ENCODE measurements at places on chromosomes 3 and 15.

- DNase-seq = no peak
Measured at GRCh38 chr3:88150371-88150770, 612 bp downstream of the C3orf38 start.

DNA sequence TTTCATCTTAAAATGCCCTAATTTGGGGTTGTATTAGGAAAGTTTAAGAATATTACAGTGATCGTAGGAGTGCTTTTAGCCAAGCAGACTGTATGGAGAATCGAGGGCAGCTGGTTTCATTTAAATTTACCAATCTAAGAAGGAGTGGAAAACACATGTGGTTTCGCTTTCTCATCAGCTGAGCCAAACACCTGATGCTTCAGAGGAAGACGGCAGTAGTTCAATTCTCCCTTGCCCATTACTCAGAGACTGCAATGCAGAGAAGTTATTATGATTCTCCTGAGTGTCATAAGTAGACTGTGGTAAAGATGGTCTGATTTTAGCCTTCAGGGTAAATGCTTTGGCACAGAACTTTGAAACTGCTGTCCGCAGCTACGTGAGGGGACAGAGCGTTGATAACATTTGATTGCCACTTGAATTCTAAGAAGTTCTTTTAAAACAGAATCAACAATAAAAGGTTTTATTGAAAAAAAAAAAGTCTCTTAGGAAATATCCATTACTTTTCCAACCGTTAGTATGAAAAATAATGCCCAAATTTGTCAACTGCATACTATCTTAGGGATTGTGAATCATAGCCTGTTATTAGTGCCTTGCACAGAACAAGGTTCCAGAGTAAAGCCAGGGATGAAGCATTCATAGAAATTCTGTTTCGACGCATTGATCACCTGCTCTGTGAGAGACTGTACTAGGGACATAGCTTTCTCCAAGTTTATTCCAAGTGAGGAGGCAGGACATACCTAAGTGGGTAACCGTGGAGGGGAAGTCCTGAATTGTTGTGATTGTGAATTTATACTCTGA, 25.6 kb downstream of the LYSMD4 start:
- DNase-seq = no peak

DNA sequence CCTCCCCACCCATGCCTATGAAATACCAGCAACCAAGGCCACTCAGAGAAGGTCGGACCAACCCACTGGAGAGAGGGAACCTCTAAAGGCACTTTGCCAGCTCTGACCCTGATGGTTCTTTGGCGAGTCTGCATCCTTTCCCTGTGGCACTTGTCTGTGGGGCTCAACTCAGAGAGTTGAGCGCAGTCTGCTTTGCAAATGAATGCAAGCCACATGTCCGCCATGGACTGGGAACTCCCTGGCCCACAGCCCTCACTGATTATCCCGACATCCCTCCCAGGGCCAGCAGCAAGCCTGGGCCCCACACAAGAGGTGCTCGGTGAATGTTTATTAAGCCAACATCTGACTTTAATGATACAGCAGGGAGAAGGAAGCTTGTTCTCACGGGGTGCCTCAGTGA, 55.5 kb upstream of the HES1 start:
- no peak for DNase-seq

- DNase-seq = no peak
Measured at GRCh38 chr3:170090601-170090981, 52.8 kb downstream of the GPR160 start.

DNA sequence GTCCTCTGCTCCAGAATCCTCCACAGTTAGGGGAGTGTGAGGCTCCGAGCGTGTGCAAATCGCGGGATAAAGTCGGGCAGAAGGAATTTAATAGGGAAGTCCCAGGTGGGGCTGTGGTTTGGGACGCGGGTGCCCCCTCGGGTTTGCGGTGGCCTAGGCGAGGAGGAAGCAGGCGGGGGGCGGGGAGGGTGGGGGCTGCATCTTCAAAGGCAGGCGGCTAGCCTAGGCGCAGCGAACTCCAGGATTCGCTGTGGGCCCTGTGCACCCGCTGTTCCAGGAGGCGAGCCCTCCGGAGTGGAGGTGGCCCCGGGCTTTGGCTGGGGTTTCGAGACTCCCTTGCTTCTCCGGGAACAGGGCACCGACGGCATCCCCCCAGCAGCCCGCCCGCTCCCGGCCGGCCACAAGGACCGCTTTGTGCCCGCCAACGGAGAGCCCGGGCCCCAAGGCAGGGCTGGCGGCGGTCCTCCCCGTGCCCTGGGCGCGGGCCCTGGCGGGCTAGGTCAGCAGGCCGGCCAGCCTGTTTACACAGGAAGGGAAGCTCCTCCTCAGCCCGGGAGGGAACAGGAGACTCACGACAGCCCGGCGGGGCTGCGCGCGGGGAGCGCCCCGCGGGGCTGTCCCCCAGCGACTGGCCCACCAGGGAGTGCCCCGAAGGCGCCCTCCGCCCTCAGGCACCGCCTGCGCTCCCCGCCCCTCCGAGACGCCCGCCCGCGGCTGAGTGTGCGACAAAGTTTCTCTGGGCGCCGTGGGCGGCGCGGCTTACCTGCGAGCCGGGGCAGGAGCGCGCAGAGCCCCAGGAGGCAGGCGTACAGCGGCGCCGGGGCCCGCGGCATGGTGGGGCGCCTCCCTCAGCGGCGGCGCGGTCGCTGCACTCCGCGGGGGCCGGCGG, 753 bp downstream of the ITGB5 start:
- DNase-seq = peak; percentile 64

GRCh38 chr3:13873818-13874217, 6.1 kb downstream of the WNT7A start:
- no peak for DNase-seq

- no peak for DNase-seq
Measured at GRCh38 chr3:82824491-82824890, 1063.0 kb upstream of the GBE1 start.

DNA sequence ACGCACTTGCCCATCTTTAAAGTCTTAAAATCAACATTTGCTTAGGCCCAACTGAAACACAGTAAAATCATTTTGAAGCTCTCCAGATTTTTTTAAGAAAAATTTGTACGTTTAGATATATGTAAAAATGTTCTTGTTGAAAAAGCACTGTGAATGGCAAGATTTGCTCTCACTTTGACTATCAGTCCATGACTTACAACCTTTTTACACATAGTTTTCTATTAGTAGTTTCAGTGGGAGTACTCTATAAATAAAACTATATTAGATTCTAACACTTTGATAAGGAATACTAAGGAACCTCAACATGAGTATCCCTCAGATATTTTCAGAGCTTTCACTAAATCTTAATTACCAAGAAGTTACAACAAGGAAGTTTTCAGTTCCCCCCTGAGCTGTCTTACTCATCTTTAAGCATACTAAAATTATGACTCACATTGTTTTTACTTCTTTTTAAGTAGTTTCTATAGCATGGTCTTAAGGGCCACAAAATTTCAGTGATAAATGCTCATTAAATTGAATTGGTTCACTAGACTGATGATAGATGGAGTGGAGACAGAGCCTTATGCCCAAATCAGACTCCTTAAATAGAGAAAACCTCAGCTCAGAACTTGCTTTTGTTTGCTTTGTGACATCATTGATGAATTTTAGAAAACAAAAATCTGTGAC, 31.6 kb upstream of the RAP2B start:
- DNase-seq = no peak

- DNase-seq = no peak
Measured at GRCh38 chr3:197165890-197166289, 132.5 kb downstream of the DLG1 start.

DNA sequence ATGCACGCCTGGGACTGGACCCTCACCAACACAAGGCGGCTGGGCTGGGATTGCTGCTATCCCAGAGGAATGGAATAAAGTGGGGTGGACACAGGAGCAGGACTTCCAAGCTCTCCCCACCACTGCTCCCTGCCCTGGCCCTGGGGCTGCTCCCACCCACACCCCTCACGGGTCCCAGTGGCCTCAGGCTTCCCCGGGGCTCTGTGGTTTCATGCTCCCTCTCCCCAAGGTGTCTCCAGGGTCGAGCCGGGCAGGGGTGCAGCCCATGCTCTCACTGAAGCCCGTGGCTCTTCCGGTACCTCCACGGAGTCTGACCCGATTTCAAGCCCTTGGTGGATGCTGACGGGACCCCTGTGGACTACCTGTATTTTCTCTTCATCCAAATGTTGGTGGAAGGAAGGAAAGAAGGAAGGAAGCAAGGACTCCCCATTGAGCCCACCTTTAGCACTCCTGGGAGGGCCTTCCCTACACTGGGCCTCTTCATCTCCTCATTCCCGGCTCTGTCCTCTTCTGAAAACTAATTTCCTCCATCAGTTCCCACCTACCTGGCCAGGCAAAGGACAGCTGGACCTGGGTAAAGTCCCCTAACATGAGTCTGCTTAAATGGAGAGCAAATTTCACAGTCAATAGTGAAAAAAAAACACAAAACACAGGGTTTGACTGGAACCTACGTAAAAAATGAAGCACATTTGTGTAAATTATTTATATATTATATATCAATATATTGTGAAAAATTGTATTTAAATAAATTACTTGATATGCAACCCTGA, 44.0 kb upstream of the PCSK6 start:
- no peak for DNase-seq

DNA sequence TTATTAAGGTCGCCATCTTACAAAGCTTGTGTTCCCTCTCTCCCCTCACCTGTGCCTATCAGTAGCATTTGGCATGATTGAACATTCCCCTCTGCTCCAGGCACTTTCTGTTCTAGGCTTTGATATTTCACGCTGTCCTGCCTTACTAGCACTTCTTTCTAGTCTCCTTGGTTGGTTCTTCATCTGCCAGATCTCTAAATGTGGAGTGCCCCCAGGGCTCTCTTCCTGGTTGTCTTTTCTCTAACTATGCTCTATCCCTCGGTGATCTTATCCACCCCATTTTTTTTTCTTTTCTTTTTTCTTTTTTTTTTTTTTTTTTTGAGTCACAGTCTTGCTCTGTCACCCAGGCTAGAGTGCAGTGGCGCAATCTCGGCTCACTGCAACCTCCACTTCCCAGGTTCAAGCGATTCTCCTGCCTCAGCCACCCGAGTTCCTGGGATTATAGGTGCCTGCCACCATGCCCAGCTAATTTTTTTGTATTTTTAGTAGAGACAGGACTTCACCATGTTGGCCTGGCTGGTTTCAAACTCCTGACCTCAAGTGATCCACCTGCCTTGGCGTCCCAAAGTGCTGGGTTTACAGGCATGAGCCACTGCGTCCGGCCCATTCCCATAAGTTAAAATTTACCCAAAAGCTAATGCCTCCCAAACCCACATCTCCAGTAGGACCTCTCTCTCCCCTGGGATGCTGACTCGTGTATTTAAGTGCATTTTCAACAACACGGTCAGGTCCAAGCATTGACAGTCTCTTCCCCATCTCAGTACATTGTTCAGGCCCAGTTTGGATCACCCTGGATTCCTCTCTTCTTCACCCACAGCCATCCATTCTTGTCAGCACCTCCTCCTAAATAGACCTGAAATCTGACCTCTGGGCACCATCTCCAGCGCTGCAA, 5.2 kb downstream of the NUSAP1 start:
- DNase-seq = no peak

DNA sequence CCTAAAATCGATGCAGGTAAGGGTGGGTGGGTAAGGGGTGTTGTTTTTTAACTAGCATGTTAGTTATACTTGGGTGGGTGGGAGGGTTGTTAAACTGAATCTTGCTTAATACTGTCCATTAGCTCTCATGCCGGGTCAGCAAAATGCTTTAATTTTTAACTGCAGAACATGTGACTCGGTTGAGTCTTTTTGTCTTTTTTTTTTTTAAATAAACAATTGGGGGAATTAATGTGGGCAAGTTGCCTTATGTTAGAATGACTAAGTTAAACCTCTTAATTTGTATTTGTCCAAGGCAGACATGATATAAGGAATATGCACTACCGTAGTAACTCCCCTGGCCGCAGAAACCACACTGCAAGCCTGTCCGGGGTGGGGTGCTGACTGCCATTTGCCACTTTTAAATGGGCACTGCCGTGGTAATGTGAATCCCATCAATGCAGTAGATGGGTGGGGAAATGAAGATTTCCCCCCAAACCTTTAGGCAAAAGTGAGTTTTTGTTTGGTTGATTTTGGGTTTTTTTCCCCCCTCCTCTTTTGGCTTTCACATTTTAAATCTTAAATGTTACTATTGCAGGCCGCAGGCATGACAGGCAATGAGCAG, 54.3 kb upstream of the CCR4 start:
- no peak for DNase-seq

DNA sequence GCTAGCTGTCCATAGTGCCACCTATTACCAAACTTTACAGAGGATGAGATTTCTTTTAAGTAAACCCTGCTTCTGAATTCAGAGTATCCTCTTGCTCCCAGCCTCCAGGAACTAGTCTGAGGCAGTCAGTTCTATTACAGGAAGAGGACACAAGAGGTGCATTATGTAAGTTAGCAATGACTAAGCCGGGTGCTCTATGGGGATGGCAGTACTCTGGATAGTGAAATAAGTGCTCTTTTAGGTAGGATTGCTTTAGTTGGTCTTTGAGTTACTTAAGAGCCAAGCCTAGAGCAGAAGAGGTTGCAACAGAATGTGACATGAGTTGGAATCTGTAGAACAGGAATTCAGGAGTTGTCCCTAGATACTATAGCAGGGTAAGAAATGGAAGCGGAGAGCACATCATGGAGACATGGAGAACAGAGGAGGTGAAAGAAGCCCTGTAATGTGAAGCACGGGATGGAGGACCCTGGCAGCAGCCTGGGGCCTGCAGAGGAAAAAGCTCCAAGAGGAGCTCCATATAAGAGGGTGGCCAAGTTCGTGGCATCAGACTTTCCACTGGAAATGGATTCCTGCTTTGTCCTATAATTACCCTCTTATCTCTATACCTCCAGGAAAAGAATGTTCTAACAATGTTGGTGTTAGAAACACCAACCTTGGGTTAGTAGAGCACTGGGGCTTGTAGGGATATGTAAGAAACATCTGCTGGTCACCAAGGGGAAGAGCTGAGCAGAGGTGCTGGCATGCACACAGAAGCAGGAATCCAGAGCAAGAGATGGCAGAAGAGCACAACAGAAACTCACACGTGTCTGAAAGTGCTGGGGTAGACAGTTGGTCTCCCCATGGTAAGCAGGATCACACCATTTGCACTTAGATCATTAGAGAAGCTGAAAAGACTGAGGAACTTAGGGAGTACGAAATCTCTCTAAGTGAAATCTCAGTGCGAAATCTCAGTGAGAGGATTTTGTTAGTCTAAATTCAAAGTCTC, 851.1 kb downstream of the FHIT start:
- DNase-seq = peak; percentile 33
